Renal cortical epithelial cell (primary cell): ENCODE measurements at places on chromosomes 7 and 10. TPM values are rescaled to one million over a fixed set of nuclear protein-coding genes. Genes with fewer than 3 reads are reported as not detected.

The TES gene
- 198 and 315 TPM in 2 replicates for total RNA-seq

The MOGAT3 gene
- not detected in 2 replicates for total RNA-seq

The GIMAP4 gene
- total RNA-seq: 2.1 TPM in 1 of 2 replicates, not detected in the other

The KCNH2 gene
- 1.2 and 2.3 TPM in 2 replicates for total RNA-seq

The SVOPL gene
- total RNA-seq: under 0.01 and 0.05 TPM in 2 replicates

The HOXA9 gene
- 22.6 and 70.8 TPM in 2 replicates for total RNA-seq

The HTR7 gene
- 0.10 TPM in 1 of 2 replicates, not detected in the other for total RNA-seq

The SLC26A5 gene
- not detected in 2 replicates for total RNA-seq

The LIPK gene
- total RNA-seq: not detected in 2 replicates

The PCGF6 gene
- total RNA-seq: 10.7 and 16.7 TPM in 2 replicates

The VSTM4 gene
- 0.35 TPM in 2 replicates for total RNA-seq

The CYP17A1 gene
- 0.45 and 0.52 TPM in 2 replicates for total RNA-seq

The COBL gene
- 1.4 and 4.2 TPM in 2 replicates for total RNA-seq

The ZNF107 gene
- 2.3 and 8.1 TPM in 2 replicates for total RNA-seq

The VSTM2A gene
- total RNA-seq: not detected in 2 replicates

The SRRM3 gene
- total RNA-seq: 0.30 TPM in 1 of 2 replicates, not detected in the other

The SFRP4 gene
- 1.0 and 2.4 TPM in 2 replicates for total RNA-seq

The CPA1 gene
- total RNA-seq: not detected in 2 replicates

The CFAP58 gene
- 0.75 and 1.6 TPM in 2 replicates for total RNA-seq

The LEP gene
- not detected in 2 replicates for total RNA-seq

The FAM237B gene
- not detected in 2 replicates for total RNA-seq

The FAM25G gene
- not detected in 2 replicates for total RNA-seq

The SDK1 gene
- 6.3 and 30.9 TPM in 2 replicates for total RNA-seq

The ASB10 gene
- not detected in 2 replicates for total RNA-seq

The HIPK2 gene
- total RNA-seq: 22.7 and 186 TPM in 2 replicates

The FGL2 gene
- 0.30 and 1.0 TPM in 2 replicates for total RNA-seq

The LRRC18 gene
- total RNA-seq: not detected in 2 replicates

The ITIH5 gene
- 0.52 and 11.1 TPM in 2 replicates for total RNA-seq

The UCN3 gene
- not detected in 2 replicates for total RNA-seq

The TRIM74 gene
- 0.20 TPM in 1 of 2 replicates, not detected in the other for total RNA-seq

The ADIRF gene
- total RNA-seq: 49.3 TPM in 1 of 2 replicates, not detected in the other

The FEZF1 gene
- total RNA-seq: not detected in 2 replicates
